Stimulated activated CD4-positive, alpha-beta T cell treated with anti-CD3 and anti-CD28 coated beads, Interleukin-15, amount 100 ng/mL, for 48 hours (primary cell): ENCODE measurements at places on chromosomes 4 and X.

GRCh38 chr4:54041100-54041499 lies 23.3 kb downstream of the CHIC2 start:
- DNase-seq: no peak

DNA sequence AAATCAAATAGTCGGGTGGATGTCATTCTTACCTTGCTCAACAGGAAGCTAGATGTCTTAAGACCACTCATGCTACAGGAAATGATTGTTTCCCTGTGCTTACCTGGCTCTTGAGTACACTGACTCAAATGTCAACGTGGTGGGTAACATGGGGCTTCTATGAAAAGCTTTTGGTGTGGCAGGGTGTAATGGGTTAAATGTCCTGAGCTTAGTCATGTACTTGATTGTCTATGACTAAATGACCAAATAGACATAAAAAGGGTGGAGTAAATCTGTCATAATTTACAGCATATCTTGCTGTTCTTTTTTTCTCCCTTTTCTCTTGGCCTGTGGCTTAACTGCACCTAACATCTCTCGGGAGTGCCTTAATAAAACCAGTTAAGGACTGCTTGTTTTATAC lies 44.9 kb downstream of the CCNG2 start:
- DNase-seq: no peak

DNA sequence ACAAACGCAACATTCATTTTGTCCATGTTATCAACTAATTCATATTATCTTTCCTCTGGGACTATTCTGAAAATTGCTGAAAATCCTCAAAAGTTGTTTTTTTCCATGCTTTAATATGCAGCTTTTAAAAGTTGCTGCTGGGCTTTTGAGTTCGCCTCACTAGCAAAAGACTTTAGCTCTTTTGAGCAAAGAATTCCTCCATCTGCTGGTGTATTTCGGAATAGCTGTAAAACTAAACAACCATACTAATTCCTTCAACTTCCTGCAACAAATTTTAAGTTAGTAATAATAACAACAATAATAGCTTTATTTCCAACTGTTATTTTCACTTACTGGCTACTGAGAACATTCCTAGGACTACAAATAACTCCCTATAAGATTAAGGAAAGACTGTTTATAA lies 124.5 kb upstream of the PLAC1 start:
- DNase-seq: no peak

- no peak for DNase-seq
Measured at GRCh38 chrX:150577174-150577573, 8.8 kb downstream of the MTM1 start.

DNA sequence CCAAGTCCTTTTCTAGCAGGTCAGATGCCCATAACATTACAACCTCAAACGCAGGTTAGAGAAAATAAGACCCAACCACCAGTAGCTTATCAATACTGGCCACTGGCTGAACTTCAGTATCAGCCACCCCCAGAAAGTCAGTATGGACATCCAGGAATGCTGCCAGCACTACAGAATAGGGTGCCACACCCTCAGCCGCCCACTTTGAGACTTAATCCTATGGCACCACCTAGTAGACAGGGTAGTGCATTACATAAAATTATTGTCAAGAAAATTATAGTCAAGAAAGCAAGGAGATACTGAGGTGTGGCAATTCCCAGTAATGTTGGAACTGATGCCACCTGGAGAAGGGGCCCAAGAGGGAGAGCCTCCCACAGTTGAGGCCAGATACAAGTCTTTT lies 19.9 kb upstream of the TRIM61 start:
- DNase-seq: no peak

- no peak for DNase-seq
Measured at GRCh38 chr4:24224446-24224845, 334.6 kb upstream of the PPARGC1A start.

- DNase-seq: no peak
Measured at GRCh38 chr4:138404251-138404650, 162.1 kb upstream of the SLC7A11 start.

DNA sequence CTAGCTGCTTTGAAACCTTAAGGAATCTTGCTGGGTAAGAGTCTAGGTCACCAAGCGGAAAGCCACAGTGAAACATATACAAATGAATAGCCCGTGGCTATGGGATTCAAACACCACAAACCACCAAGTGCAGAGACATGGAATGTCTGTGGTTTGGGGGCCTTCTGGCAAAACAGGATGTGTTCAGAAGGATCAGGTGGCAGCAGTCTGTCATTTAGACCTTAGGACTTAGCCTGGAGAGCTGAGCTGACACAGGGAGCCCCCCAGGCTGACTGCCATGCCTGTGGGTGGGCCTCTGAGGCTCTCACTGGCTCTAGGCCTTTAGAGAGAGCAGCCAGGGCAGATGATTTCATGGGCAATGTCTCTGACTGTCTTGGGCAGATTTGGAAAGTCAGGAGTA lies 225.6 kb downstream of the FBXW7 start:
- no peak for DNase-seq

- no peak for DNase-seq
Measured at GRCh38 chrX:131399678-131400428, 110.7 kb upstream of the IGSF1 start.

DNA sequence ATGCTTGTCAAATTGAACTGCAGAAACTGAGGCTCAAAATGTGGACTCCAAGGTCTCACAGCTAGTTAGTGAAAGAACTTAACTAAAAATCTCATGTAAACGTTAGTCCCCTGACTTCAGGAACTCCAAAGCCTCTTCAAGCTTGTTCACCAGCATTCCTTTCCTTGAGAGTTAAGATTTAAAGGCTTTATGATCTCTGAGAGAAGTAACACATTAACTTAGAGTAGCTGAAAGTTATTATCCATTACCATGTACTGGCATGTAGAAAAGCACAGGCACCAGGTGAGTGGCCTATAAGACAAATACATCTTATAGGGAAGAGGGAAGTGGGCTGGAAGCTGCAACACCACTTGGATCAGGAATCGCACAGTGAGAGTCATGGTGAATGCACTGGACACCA lies 15.3 kb downstream of the PARM1 start:
- DNase-seq: no peak

DNA sequence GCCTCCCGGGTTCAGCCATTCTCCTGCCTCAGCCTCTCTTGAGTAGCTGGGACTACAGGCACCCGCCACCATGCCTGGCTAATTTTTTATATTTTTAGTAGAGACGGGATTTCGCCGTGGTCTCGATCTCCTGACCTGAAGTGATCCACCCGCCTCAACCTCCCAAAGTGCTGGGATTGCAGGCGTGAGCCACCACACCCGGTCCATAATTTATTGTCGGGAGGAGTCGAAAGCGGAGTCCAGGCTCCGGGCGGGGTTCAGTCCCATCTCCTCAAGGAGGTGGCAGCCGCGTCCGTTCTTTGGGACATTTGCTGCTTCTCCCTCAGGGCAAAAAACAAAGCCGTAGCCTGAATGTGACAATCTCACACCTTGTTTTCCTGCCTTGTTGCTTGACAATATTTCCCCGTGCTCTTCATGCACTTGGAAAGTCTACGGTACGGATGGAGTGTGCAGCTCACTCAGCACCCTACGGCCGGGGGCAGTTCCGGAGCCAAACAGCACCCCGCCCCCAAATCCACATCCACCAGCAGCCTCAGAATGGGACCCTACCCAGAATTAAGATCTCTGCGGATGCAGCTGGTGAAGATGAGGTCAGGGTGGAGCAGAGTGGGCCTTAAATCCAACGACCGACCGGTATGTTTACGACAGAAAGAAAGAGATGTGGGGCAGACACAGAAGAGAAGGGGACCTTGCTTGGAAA lies 9.6 kb downstream of the GTPBP6 start:
- no peak for DNase-seq

DNA sequence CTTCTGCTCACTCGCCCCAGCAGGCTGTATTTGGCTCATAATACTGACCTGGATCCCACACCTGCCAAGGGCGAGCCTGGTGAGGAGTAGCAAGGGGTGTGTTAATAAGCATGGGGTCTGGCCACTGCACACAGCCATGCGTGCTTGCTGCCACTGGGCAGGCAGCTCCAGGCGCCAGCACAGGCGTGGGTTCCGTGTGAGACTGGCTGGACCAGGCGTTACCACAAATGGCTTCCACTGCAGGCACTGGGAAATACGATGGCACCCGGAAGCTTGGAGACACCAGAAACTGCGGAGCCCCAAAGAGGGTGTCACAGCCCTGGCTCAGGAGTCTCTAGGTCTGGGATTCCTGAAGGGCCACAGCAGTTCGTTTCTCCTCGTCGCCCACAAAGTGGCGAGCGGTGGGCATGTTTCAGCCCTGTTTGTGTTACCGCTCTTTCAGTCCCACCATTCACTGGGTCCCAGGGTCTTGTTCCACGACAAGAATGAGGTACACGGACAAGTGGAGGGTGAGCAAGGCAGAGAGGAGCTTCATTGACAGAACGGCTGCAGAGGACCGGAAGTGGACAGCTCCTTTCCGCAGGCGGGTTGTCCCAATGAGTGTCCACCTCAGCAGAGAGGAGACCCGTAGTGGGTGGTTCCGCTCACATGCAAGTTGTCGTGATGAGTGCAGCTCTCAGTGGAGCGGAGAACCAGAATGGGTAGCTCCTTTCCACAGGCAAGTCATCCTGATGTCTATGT lies 428.9 kb downstream of the EPHA5 start:
- DNase-seq: no peak

DNA sequence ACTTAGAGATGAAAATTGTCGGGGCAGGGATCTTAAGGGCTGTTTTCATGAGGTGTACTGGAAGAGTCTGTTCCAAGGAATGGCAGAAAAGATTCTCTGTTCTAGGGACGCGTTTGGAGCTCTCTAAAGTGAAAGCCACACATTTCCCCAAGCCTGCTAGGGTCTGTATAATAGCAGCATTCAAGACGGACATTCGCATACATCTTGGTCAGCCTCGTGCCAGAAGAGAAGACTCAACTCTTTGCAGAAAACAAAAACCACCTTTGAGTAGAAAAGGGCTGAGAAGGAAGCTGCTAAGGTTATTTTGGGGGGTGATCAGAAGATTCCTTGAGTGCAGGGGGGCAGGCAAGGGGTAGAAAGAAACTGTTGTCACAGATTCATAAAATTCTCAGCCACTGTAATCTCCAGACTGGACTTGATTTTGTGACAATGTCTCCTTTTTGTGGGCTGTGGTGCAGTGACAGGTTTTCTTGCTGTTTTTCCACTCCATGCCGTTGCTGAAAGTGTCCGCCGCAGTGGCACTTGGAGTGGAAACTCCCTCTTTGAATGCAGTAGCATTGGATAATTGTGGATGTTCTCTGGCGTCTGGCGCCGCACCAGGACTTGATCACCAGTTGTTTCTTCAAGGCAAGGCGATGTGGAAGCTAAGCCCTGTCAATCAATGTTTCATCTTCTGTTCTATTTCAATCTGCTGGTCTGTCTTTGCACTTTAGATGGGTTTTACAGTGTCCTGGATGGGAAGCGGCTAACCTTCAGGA lies 2.9 kb downstream of the GYG2 start:
- no peak for DNase-seq

DNA sequence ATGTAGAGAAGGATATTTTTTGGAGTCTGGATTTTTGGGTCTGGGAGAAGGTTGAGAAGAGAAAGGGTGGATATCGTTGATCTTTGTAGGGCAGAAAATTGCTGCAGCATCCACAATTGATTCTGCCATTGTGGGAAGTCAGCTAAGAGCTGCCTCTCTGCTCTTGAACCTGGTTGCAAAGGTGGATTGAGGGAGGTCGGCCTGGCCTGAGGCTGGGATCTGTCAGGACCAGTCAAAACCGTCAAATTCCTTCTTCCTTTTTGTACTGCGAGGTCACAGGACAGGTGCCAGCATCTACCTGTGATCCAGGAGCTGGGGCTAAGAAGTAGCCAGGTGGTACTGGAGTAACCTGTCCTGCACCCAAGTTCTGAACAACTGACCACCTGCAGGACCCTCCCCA lies 93.7 kb downstream of the SHOX start:
- DNase-seq: no peak

- DNase-seq: no peak
Measured at GRCh38 chrX:44274096-44274495, 69.4 kb downstream of the EFHC2 start.

GRCh38 chr4:54058171-54058570 lies 6.2 kb downstream of the CHIC2 start:
- no peak for DNase-seq

DNA sequence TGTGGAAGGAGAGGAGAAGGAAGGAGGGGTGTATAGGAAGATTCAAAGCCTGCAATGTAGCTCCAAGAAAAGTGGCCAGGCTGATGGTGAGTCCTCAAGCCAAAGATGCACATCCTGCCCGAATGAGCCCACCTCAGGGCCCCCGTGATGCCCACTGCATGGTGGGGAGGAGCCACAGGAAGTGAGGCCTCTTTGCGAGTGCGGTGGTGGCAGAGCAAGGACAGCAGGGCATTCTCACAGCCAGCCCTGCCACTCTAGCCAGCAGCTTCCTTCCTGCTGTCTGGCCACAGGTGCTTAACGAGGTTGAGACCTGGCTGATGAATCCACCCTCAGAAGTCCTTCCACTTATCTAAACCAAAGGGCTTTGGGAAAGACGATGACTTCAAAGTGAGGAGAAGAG lies 55.8 kb downstream of the BCOR start:
- no peak for DNase-seq

GRCh38 chrX:6225288-6225910 lies 3.3 kb downstream of the NLGN4X start:
- no peak for DNase-seq

- DNase-seq: no peak
Measured at GRCh38 chr4:16222957-16223527, 3.2 kb downstream of the TAPT1 start.
